CD4-positive, alpha-beta memory T cell (primary cell): ENCODE measurements at places on chromosomes 7 and 10.
A peak's percentile ranks its signal among the peaks of the same experiment; 100 is the strongest.

GRCh38 chr7:98354511-98355249 is 46.2 kb downstream of the BAIAP2L1 start:
- DNase-seq, result no peak

- no peak for DNase-seq
Measured at GRCh38 chr10:95315509-95315908, 24.7 kb upstream of the PDLIM1 start.

DNA sequence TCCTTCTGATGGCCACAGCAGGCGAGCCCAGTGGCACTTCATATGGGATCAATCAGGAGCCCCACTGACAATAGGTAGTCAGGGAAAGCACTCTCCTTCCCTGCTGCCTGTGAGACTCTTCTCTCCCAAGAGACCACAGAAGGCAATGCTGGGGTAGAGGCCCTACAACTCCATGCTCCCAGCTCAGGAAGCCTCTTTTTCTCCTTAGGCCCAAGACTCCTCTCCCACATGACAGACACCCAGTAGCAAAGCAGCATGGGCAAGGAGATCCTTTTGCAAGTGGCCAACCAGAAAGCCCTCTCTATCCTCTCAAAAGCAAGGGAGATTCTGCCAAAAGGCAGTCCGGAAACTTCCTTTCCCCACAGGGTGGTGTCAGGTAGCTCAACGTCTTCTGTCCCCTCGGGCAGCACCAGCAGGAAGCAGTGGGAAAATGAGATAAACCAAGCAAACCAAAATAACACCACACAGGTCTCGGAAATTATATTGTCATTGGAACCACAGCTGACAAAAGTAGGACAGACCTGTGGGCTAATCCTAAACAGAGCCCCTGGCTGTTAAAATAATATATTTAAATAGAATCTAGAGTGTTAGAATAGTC is 172.7 kb upstream of the GDF10 start:
- no peak for DNase-seq

DNA sequence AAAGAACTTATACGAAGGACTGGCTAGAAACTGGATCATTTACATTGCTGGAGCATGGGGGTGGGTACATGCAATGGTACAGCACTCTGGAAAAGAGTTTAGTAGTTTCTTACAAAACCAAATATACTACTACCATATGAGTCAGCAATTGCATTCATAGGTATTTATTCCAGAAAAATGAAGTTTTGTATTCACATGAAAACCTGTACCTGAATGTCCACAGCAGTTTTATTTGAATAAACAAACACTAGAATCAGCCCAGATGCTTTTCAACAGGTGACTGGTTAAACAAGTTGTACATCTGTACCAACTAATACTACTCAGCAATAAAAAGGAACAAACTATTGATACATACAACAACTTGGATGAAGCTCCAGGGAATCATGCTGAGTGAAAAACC is 3.4 kb downstream of the SCIN start:
- DNase-seq, result no peak

GRCh38 chr7:17069146-17069545 is 187.4 kb upstream of the AGR3 start:
- DNase-seq, result no peak

- no peak for DNase-seq
Measured at GRCh38 chr7:35366167-35367155, 112.6 kb upstream of the TBX20 start.

DNA sequence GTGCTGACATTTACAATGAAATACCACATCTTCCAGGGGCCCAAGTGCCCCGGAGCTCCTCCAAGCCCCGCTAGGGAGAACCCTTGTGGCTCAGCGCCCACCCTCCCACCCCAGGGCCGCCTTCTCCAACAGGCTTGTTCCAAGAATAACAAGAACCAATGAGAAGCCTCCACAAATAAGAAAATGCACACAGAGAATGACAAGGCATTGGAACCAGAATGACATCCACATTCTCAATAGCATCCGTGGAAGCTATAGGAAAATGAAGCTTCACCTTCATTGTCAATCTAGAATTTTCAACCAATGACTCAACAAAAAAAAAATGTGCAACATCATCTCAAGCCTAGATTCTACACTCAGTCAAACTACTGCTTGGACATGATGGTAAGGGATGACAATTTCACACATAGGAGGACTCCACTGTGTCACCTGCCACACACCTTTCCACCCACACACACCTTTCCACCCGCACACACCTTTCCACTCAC is 50.4 kb upstream of the PPP2R2D start:
- DNase-seq, result no peak

DNA sequence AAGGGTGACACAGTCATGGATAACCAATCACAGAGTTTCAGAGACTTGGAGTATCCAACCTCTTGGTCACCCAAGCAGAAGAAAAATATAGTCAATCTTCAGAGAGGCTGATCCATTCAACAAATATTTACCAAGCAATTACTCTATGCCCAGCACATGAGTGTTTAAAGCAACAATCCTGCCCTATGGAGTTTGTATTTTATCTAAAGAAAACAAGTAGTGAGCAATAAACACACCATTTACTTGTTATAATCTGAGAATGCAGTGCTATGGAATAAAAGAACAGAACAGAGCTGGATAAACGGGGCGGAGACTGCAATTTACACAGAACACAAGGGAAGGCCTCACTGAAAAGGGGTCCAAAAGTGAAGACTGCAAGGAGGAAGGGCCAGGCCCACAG is 63.8 kb downstream of the GRB10 start:
- DNase-seq, result no peak

DNA sequence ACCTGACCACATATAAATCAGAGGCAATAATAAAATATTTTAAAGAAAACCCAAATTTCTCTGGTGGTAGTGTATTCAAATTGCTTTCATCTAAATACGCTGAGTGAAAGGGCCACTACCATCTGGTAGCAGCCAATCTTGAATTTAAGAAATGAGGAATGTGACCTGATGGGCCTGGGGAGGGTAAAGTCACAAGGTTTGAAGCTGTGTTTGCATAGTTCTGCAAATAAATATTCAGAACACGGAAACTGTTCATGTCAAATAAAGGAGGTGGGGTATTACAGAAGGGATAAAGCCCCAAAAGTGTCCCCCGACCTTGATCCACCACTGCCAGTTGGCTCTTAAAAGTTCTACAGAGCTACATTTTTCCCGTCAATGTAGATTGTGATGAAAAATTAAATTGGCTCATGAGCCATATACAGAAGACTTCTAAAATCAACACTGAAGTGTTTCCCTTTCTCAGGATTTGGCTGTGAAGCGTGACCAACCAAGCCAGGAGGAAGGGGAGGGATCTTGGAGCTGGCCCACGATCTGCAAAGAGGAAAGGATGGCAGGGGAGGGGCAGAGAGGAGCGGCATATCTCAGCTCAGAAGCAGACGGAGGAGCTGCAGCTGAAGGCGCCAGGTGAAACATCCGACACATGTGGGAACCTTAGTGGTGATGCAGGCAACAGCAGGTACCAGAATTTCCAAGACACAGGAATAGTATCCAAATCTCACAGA is 39.6 kb downstream of the MPP7 start:
- DNase-seq, result no peak

- DNase-seq, result no peak
Measured at GRCh38 chr10:60920479-60920878, 23.5 kb downstream of the RHOBTB1 start.

DNA sequence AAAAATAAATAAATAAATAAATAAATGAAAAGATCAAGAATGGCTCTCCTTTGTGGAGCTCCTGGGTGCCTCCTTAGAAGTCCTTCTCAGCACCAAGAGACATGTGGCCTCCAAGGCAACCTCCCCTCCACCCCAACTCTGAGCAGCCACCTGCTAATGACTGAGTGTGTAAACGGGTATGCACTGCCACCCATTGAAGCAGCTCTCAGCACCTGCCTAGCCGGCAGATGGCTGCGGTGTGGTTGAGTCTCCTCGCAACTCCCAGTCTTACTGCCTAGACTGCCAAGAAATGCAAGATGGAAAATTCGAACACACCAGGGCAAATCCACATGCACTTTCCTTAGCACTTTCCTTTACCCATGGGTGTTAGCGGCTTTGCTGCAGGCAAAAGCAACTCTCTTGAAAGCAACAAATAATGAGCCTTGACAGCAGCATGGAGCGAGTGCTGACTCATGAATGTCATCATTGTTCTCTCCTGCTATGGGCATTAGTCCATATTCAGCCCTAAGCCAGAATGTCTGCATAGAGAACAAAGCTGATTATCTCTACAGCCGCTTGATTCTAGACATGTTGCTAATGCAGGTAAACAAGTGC is 913.9 kb upstream of the AUTS2 start:
- DNase-seq, result no peak

GRCh38 chr7:81484261-81484660 is 285.6 kb downstream of the HGF start:
- no peak for DNase-seq

DNA sequence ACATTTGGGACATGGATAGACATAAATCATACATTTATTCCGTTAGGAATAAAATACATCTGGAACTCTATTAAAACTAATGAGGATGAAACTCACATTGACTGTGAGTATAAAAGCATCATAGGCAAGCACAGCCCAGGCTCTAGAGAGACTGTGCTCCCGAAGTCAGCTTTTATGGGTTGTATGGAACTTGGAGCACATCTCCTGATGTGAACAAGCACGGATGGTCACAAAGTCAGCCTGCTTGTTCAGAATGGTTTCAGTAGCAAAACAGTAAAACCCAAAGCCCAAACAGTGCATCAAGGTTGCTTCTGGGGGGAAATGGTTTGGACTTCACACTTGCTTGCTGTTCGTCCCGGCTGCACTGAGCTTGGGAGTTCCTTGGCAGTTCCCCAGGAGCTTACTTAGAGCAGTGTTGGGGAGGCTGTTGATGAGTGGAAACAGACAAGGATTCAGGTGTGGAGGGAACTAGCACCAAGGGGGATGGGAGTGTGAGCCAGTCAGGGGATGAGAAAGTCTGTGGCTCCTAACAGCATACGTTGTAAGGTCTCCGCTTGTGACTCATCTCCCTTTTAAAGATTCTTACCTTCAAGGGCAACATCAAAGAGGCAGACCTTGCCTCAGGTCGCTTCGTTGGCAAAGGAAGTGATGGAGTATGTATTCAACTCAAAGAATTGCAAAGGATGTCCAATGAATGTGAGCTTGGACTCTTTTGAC is 19.7 kb upstream of the ITGA8 start:
- DNase-seq, result no peak

DNA sequence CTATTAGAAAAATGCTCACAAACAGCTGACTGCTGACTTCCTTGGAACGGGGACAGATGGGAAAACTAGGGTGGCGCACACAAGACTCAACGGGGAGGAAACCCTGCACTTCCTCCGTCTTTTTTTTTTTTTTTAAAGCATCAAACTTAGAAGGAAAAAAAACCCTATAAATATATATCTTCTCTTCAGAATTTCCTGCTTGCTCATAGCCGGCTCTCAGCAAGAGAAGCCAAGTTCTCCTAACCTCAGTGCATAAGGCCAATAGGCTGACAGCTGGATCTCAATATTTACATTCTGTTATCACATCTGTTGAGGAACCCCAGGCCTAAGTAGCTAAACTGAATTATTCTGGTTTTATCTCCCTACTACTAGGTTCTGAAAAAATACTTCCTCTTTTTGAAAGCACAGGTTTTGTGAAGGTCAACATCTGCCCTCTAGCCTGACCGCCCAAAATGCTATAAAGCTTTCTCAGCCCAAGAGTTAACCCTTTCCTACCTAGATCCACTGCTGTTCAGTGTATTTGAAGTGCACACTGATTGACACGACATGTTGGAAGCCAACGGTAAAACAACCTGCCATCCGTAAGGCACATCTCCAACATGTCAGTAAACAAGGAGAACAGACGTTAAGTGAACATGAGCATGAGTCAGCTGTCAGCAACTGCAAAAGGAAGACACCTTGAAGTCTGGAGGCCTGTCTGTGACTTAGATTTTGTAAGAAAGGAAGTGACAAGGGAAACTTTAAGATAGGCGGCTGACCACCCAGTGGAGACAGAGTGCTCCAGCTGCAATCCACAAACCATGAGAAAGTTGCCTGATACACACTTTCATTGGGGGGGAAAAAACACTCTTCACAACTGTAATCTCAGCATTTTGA is 83.8 kb downstream of the EBLN1 start:
- no peak for DNase-seq

DNA sequence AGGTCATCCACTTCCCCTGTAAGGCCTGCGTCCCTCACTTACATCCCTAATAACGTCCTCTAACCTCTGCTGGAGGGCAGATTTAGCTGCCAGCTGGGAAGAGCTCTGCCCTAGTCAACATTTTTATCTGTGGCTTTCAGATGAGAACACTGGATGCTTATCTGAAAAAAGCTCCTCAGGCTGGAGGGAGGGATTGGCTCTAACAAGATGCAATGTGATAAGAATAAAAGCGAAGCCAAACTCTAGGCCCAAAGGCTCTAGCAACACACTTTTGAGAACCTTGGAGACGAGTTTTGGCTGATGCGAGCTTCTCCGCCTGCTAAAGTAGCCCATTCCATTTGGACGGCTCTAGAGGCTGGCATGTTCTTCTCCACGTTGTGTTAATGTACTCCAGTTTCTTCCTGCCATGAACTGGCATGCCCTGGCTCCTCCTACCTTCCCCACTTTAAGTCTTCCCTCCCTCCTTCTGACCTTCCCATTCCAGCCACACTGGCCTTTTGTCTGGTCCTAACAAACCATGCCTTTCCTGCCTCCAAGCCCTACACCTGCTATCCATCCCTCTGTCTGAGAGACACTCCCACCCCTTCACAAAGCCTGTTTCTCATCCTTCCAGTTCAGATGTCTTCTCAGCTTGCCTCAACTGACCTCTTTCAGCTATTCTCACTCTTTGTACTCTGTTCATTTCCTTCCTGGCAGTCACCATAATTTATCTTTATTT is 62.5 kb upstream of the ATRNL1 start:
- no peak for DNase-seq

- peak; percentile 29 for DNase-seq
Measured at GRCh38 chr7:151012911-151013347, 11.4 kb downstream of the ATG9B start.

DNA sequence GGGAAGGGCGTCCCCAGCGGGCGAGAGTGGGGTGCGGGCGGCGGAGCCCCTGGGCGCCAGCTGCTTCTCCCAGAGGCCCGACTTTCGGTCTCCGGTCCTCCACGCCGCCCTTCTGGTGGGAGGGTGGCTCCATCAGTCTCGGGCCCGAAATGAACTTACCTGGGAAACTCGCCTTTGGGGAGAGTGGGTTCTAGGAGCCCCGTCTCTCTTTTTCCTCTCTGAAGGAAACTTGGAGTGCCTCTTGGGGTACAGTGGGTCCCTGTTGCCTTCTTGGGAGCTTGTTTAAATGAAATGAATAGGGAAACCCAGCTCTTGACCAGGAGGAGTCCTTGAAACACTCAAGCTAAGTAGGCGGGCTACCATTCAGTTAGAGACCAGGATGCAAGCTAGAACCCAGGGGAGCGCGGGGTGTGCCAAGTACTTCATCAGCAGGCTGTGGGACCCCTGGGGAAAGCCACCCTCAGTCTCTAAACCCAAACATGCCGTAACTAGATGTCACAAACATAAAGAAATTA is 1.3 kb downstream of the SLC26A4 start:
- DNase-seq, result no peak

- no peak for DNase-seq
Measured at GRCh38 chr10:31322647-31323046, 3.6 kb downstream of the ZEB1 start.

- DNase-seq, result no peak
Measured at GRCh38 chr10:128866551-128866950, 600.5 kb upstream of the MGMT start.

GRCh38 chr7:31014826-31015225 is 37.3 kb upstream of the ADCYAP1R1 start:
- no peak for DNase-seq
